ENCODE measurements at places on chromosomes 5 and 9.

GRCh38 chr5:39132792-39133191 is 58.6 kb upstream of the RICTOR start:
- ATAC-seq = no peak

DNA sequence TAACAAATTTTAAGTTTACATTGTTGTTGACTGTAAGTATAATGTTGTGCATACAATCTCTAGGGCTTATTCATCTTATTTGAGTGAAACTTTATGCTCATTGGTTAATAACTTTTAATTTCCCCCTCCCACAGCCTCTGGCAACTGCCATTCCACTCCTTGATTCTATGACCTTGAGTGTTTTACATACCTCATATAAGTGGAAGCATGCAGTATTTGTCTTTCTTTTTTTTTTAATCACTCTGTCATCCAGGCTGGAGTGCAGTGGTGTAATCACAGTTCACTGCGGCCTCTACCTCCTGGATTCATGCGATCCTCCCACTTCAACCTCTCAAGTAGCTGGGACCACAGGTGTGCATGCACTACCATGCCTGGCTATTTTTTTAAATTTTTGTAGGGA is 83.9 kb downstream of the KCTD16 start:
- no peak for ATAC-seq

DNA sequence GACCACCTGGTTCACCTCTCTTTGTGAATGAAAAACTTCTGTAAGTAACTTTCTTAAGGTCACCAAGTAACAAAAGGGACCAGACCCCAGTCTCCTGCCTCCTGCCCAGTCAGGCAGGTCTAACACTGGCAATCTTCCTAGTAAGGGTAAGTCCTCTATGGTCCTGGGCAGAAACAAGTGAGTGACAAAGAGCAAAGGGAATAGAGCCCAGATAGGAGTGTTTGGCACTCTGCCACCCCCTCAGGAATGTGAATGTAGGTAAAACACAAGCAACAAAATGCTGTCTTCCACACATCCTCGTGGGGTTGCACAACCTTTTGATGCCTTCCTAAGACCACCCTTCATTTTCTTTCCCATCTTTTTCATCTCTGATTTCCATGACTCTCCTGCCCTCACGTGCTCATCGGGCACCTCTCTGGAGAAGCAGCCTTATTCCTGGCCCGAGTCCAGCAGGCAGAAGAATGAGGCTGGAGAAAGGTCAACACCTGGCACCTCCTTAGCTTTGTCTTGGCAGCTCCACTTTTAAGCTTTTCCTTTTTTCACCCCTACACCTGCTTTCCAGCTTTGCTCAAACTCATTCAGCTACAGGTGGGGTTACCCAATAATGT is 90.2 kb upstream of the LHFPL2 start:
- ATAC-seq = no peak

DNA sequence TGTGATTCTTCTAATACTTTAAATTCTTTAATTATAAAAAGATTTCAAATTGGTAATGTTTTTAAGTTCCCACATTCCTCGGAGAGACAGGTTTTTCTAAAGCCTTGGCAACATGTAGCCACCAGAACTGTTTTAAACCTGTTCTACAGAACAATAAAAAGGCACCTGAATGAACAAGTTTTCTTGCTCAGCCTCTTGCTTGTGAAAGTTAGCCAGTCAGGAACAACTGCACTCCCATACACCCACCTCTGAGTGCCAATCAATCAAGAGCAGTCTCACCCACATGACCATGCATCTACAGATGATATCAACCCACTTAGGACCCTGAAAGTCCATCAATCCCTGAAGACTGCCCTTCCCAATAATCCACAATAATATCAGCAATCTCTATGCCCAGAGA is 62.3 kb downstream of the AP3B1 start:
- peak; percentile 89 for ATAC-seq

GRCh38 chr9:131190191-131190590 is 64.8 kb downstream of the NUP214 start:
- peak; percentile 47 for ATAC-seq

DNA sequence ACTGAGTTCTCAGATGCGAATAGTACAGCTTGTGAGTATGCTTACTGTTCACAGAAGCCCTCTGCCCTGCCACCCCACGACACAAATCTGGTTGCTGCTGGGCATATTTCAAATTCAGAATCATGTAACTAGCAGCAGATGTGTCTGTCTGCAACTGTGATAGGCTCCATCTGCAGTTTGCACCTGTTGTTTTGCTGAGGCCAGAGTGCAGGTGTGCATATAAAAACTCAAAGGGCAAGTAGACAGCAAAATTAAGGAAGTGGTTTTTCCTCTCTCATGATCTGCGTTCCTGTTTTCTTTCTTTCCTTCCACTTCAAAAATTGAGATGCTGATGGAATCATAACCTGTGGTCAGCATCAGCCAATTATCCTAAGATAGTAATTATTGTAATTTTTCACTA is 1000.5 kb downstream of the PTPRD start:
- ATAC-seq = no peak

- ATAC-seq = no peak
Observed at GRCh38 chr5:151903243-151903653, 21.4 kb downstream of the GLRA1 start.

GRCh38 chr9:108837530-108837929 is 18.3 kb downstream of the ACTL7B start:
- ATAC-seq = peak; percentile 92

DNA sequence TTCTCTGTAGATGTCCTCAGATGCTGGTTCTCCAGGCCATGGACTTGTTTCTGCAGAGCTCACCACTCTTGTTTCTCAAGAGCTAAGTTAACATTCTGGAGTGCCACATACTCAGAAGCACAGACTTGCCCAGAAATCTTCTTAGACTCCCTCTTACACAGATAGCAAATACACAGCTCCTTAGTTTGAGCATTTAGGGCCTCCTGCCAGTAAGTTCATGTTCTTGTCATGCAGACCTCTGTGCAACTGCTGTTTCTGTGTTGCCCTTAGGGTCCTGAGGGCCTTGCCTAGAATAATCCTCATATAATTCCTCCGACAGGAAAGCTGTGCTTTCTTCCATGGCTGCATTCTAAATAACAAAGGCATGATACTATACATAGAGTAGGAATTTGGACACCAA is 1.3 kb upstream of the PTPDC1 start:
- peak; percentile 28 for ATAC-seq

GRCh38 chr9:133526721-133527321 is 2.1 kb upstream of the MYMK start:
- ATAC-seq = no peak

- ATAC-seq = no peak
Observed at GRCh38 chr5:61496446-61496845, 164.4 kb downstream of the ZSWIM6 start.

- no peak for ATAC-seq
Observed at GRCh38 chr9:136927343-136928271, 16.9 kb downstream of the FBXW5 start.

DNA sequence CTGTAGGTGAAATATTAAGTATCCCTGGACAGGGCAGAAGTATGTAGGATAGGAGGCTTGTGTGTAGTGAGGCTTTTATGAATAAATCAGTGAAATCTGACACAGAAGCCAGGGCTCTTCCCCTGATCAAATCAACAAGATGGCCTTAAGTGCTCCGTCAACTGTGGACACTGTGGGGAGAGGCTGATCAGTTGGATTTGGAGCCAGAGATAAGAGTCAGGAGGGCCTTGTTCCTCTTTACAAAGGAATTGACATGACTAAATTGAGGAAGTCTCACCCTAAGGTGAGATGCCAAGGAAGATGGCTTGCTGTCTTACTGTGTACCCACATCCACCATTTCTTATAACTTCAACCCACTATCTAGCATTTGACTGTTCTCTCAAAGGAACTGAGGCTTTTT is 91.6 kb upstream of the PRRC1 start:
- no peak for ATAC-seq

DNA sequence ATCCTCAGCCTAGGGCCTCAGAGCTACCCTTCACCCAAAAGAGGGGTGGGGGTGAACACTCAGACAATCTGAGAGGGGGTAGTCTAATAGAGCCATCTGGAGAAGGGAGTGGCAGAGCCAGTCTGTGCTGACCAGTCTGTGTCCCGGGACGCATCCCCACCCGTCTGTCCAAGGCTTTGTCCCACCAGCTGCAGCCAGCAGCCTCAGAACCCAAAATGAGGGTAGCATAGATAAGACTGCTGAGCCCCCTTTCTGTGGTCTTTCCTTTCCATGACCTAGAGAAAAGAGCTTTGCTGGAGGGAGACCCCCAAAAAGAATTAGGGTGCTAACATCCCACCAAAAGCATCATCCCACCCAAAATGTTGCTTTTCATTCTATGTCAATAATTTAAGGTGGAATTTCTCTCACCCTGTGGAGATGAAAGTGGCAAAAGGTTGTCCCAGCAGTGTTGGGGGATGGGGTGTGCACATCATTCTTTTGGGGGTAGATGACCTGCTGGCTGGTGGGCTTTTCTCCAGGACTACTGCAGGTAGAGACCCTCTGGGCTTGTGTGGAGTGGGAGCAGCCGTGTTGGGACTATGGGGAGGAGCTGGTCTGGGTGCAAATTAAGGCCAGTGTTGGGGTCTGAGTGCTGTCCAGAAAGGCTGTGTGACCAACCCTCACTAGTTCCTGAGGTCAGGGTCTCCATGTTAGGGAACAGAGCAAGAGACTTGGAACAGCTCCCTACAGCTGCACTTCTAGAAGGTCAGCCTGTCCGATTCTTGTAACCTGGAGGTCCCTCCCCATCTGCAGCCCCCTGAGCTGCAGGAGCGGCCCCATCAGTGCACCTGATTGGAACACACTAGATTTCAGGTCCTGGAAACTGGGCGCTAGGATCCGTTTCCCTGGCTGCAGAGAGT is 19.9 kb downstream of the URM1 start:
- no peak for ATAC-seq

GRCh38 chr9:116501871-116502270 is 185.2 kb upstream of the TRIM32 start:
- peak; percentile 83 for ATAC-seq

DNA sequence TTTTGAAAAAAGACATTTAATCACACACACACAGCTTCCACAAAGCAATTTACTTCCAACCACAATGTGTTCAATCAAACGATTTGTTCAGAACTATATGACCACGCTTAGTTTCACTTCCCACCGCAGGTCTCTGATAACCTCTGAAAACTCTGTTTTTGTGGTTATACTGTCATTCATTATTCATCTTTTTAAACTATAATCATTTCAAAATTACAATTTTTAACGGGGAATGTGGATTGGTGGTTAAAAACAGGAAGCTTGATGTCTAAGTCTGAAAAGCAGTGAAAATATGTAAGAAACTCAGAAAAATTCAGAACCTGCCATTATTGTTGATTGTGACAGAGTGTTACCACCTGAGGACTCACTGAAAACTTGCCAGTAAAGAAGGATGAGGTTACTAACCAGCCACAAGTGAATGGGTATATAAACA is 12.7 kb upstream of the TMEM174 start:
- ATAC-seq = no peak

GRCh38 chr9:130763331-130764171 is 70.0 kb downstream of the EXOSC2 start:
- no peak for ATAC-seq

DNA sequence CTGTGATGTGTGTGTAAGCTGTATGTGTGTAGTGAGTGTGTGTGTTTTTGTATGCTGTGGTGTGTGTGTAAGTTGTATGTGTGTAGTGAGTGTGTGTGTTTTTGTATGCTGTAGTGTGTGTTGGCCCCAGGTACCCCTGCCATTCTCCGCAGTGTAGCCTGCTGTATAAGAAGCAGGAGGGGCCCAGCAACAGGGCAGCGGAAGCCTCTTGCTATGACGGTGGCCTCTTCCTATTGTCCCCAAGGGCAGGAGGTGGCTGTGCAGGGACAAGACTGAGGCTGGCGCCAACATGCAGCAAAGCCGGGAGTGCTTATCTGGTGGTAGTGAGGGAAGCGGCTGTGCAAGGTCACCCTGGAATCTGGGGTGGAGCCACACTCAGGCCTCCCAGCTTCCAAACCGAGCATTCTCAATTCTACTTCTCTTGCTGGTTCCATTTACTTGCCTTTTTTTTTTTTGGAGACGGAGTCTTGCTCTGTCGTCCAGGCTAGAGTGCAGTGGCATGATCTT is 5.1 kb downstream of the SPAAR start:
- peak; percentile 65 for ATAC-seq

- no peak for ATAC-seq
Observed at GRCh38 chr5:180381851-180382480, 28.8 kb upstream of the GFPT2 start.

DNA sequence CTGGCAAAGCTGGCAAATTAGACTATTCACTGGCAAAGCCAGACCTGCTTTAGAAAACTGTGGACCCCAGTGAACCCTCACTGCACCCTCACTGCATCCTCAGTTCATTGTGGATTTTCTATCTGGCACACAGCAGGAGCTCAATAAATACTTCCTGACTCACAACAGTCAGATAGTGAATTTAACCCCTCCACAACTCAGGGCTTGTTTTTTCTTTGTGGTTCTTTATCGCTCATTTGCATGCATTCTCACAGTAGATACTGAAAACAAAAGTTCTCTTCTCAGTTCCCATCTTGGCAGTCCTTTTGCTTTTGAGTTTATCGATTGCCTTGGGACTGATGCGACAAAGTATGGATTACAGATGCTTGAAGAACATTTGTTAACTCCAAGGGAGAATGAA is 99.8 kb downstream of the ACTL7B start:
- no peak for ATAC-seq

DNA sequence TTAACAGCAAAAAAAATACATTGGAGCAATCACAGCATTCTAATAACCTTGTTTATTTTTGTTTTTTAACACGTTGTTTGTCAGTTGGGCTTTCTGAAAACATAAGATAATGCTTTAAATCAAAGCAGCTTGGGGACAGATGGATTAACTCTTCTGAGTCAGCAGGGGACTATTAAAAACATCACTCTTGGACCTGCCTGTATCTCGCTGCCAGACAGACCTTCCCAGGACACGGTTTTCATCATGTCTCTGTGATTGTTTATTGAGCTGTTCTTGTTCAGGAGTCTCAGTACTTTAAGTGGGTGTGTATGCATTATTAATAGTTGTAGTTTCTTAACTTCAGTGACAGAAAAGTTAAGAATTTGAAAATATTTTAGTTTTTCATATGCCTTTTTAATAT is 173.2 kb downstream of the SH3GL2 start:
- ATAC-seq = no peak

- ATAC-seq = no peak
Observed at GRCh38 chr9:131464354-131465000, 38.2 kb upstream of the POMT1 start.

DNA sequence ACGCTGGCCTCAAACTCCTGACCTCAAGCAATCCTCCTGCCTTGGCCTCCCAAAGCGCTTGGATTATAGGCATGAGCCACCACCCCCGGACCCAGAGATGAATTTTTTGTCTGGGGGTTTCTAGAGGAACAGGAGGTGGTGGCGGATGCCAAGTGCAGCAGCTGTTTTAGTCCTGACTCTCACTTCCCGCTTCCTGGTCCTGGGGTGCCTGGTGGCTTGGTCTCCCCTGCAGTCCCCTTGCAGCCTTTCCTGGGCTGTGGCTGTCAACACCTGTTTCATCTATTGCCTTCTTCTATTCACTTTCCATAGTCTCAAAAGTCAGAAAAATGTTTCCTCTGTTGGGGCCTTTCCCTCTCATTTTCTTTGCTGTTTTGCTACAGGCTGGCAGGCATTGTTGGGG is 6.5 kb upstream of the NHP2 start:
- ATAC-seq = no peak

- no peak for ATAC-seq
Observed at GRCh38 chr5:43097701-43098449, 22.8 kb upstream of the ZNF131 start.

Measured in esophagus mucosa (tissue), 1 donor.